Fibroblast of the aortic adventitia (primary cell): ENCODE measurements at places on chromosomes 6 and 20.

- no peak for DNase-seq
Observed at GRCh38 chr20:51936377-51936776, 134.1 kb upstream of the SALL4 start.

DNA sequence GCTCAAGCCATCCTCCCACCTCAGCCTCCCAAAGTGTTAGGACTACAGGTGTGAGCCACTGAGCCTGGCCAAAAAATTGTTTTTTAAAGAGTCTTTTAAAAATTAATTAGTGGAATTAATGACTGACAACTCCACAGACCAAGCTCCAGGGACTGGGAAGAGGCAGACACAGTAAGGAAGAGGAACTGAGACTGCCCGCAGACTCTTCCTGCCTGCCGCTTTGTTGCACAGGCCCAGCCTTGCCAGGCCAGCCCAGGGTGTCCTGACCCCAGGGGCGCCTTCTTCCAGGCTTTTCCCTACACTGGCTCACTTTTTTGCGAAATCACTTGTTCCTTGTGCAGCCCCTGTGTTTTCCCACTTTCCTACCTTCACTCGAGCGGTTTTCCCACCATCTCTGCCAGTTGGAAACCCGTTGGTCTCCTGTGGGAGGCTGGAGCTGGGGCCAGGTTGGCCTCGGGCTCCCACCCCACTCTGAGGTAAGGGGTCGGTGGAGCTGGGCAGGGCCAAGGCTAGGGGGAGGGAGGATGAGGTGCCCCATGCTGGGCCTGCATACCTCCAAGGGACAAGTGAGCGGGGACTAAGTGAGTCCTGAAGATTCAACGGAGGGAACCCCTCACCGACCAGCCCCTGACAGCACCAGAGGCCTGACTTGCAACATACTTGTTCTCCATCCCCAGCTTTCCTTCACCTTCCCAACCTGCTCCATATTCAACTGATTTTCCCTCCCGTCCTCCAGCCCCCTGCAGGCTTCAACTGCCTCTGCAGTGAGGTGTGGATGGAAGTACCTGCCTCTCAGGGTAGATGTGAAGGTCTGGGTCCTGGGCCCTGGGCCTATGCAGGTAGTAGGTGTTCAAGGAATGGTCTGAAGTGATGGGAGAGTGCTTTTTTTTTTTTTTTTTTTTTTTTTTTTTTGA lies 23.5 kb upstream of the SMIM29 start:
- no peak for DNase-seq

GRCh38 chr20:63058696-63059335 lies 52.1 kb upstream of the BHLHE23 start:
- DNase-seq, result no peak

GRCh38 chr20:57283860-57284259 lies 17.4 kb upstream of the BMP7 start:
- DNase-seq, result no peak

DNA sequence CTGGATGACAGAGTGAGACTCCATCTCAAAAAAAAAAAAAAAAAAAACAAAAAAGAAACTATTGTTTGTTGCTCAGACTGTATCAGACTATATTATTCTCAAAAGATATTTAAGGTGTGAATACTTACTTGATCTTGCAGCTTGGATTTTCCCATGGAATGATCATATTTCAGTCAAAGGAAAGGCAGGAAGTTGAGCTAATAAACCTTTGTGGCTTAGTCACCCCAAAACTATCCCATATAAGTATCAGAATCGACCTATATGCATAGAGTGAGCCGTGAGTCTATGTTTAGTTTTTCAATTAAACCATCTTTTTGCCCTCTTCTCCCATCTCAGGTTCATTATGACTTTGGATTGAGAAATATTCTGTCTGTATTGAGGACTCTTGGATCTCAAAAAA lies 152.6 kb downstream of the DNAH8 start:
- DNase-seq, result no peak

GRCh38 chr6:106799031-106799894 lies 169.9 kb downstream of the QRSL1 start:
- peak; percentile 75 for DNase-seq

DNA sequence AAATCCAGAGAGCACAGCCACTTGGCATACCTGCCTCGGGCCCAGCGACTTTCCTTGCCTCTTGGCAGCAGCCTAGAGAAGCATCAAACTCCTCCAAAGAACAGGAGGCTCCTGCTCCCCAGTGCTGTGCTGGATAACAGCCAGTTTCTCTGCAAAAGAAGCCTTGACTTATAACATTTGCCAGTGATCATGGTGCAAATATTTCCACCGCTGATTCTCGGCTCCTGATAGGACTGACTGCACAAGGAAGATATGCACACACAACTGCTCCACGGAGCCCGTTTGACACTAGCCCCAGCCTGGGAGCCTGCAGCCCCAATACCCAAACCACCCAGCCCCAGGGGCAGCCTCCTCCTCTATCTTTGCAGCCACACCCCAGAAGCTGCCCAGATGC lies 17.5 kb downstream of the ACSS1 start:
- DNase-seq, result peak; percentile 93

DNA sequence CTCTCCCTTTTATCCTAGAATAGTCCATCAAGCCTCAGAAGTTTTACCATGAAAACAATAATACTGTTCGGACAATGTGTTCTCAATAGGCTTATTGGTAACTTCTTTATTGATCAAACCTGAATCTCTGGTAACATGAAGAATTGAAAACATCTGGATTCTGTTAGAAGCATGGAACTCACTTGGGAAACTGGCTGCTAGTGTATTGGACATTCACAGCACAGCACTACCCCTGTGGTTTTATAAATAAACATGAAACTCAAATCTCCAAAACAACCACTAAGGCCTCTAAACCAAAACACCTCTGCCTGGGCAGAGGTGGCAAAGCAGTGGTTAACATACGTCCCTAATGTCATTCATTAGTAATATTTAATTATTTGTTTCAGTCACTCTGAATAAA lies 157.6 kb upstream of the KCNQ5 start:
- DNase-seq, result no peak

GRCh38 chr6:24780206-24780605 lies 5.5 kb downstream of the GMNN start:
- DNase-seq, result no peak

DNA sequence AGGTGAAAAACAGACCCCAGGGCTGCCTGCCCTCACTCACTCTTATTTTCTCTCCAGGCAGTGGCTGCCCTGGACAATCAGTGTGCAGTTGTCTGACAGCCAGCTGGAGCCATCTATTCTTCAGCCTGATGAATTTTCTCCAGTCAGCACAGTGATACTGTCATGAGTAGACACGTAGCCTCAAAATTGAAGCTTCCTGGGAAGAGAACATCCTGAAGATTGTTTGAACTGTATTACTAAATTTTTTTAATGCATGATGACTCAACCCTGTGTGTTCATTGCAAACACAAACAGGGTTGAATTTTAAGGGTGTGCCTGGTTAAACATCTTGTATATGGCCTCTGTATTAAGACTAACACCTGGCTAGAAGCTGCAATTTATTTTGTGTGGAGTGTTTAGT lies 49.8 kb upstream of the STXBP5 start:
- peak; percentile 30 for DNase-seq

- DNase-seq, result no peak
Observed at GRCh38 chr20:59131551-59132285, 31.9 kb upstream of the ZNF831 start.

- DNase-seq, result no peak
Observed at GRCh38 chr20:51575486-51575885, 33.0 kb upstream of the NFATC2 start.

DNA sequence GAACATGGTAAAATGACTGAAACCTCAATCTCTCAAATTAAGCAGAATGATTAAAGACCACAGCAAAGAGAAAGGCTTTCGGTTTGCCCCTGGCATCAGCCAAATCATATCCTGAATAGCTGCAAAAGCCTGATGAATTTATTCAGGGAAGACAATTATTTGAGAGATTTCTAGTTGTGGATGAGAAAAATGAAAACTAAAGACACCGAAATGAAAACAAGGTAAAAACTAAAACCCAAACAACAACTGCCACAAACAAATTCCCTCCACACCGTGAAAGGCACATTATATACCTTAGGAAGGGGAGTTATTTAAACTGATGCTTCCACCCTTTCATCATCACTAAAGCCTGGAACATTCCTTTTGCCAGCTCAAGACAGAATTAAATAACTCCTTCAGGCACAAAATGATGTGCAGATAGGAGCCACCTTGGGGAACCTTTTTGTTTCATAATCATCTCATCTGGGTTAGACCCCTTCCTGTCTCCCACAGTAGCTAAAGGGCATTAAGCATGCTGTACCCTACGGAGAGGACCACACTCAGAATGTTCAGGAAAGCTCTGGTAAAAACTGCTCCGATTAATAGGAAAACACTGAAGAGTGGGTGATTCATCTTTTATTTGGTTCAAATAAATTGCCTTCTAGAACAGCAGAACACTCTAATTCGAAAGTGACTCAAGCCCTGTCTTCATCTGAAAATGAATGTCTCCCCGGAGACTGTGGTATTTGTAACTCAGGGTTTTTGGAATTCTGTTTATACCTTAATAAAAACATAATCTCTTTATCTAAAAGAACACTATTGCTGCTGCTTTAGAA lies 9.1 kb upstream of the ANKRD60 start:
- peak; percentile 83 for DNase-seq

- DNase-seq, result peak; percentile 43
Observed at GRCh38 chr6:116472706-116473105, 11.5 kb downstream of the CALHM6 start.

DNA sequence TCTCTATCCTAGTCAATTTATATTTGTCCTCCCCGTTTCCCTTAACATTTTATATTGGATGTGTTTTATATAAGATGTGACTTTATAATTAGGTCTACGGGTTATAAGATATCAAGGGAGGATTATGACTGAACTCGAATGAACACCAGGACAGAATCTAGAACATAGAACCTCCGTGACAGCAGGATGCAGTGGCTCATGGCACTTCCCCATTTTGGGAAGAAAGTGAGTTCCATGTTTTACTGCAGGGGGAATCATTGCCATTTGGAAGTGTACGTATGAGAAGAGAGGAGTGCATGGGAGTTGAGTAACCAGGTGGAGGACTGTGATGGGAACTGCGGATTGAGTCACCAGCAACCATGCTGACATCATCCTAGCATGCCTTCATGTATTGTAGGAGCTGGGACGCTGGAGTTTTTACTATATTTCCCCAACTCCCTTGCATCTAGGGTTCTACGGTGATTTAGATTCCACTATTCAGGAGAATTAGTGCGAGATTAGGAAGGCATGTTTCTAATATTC lies 56.1 kb upstream of the FOXC1 start:
- no peak for DNase-seq

DNA sequence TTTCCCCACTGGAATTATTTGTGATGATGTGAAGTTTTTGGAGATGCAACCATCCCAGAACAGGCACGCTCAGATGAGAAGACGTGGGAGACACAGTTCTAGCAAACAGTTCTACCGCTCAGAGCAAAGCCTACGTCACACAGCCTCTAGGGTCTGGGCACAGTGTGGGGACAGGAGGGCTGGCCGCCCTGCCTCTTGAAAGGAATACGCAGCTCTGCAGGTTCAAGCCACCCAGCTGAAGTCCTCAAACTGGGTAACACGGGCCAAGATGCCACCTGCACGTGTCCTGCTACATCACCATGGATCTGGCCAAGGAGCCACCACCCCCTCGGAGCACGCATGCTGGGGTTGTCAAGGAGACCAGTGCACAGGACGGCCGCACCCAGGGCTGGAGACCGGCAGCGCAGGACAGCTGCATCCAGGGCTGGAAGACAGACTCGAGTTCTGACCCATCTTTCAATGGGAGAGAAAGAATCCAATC lies 75.0 kb downstream of the NOL4L start:
- no peak for DNase-seq

DNA sequence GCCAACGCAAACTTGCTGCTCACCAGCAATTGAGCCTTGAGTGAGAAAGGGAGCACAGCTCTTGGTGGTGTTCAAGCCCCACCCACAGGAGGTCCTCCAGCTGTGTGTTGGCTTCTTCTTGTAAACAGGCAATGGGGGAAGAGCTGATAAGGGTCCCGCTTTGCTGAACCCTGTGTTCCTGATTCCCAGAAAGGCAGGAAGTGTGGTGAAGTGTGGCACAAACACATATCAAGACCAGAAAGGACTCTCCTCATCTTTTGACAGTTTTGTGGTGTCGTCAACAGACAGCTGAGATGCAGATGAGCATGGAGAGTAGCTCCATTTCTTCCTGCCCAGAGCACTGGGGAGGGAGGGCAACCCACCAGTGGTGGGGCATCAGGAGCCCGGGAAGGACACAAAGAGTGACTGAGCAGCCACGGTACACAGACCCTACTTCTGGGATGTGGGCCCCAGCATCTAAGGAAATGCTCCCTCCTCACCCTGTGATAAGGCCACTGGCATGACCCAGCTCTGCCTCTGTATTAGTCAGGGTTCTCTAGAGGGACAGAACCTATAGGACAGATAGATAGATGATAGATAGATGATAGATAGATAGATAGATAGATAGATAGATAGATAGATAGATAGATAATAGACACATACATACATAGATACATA lies 188.9 kb upstream of the TAB2 start:
- DNase-seq, result no peak

GRCh38 chr20:60585651-60586050 lies 627.4 kb downstream of the CDH26 start:
- DNase-seq, result no peak
